ENCODE measurements at places on chromosomes 3 and 15. TPM values are rescaled to one million over a fixed set of nuclear protein-coding genes. Genes with fewer than 3 reads are reported as not detected.

DNA sequence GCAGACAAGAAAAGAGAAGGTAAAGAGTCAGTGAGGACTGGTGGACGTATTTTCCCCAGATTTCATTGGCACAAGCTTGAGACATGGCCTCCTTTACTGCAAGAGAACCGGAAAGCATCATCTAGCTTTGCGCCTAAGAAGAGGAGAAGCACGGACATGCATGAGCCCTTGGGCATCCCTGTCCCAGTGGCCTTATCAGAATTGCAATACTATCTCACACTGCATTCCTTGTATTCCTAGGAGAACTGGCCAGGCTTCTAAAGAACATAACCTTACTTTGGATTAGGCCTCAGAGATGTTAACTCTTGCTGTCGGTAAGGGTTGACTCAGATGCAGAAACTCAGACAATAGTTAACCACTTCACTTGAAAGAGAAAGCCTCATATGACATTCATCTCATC lies 229.5 kb upstream of the PRICKLE2 start:
- DNase-seq: no peak

- no peak for DNase-seq
Measured at GRCh38 chr3:11470031-11470853, 173.5 kb downstream of the VGLL4 start.

- no peak for DNase-seq
Measured at GRCh38 chr3:10520072-10520471, 14.7 kb upstream of the ATP2B2 start.

- DNase-seq: no peak
Measured at GRCh38 chr3:127392156-127392490, 104.3 kb upstream of the PRR20G start.

Gene C3orf49
- total RNA-seq: not detected

Measured in activated T-cell treated with anti-CD3 and anti-CD28 coated beads, Interleukin-2, amount 50 U/mL, for 72 hours (primary cell).